Thoracic aorta (tissue), 2 donors: ENCODE measurements at places on chromosomes 12 and 14. TPM values are rescaled to one million over a fixed set of nuclear protein-coding genes. Genes with fewer than 3 reads are reported as not detected.

The RFLNA gene
- 2.0 TPM for total RNA-seq

The COCH gene
- 9.9 TPM for total RNA-seq

The TOMM20L gene
- not detected for total RNA-seq

The LRRK2 gene
- total RNA-seq, result 28.8 TPM

The SAMD15 gene
- 0.14 TPM for total RNA-seq

The NPAS3 gene
- 1.1 TPM for total RNA-seq

The INHBC gene
- not detected for total RNA-seq

The HSP90B1 gene
- 522 TPM for total RNA-seq

GRCh38 chr12:15796493-15797141, 7.4 kb upstream of the EPS8 start:
- no peak for DNase-seq

DNA sequence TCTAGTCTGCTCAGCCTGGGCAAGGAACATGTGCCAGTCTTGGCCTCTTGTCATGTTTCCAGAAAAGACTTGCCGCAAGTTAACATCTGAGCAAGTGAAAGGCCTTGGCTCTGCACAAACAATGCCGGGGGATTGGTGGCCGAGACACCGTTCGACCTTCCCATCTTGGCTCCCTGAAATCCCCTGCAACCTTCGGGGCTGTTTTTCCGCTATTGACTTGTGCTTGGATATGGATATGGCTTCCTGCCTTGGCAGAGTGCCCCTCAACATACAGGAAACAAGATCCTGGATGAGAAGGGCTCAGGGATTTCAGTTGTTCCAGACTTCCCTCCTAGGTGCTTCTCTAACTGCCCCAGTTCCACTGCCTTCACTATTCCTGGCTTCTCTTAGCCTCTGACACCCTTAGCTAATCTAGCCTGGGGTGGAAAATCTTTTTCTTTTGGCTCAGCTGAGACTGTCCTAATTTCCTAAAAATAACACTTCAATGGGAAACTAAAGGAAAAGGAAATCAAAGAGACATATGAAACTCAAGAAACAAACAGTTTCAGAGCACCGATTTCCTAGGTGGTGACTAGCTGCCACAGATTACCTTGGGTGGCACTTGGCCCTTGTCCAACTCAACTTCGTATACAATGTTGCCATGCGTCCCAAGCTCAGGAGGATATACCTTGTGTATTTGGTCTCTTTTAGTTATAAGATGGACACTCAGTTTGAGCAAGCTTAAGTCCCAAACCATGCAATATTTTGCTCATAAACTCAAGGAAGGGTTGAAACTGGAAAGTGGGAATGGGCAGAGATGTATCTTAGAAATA, 33.9 kb downstream of the RDH12 start:
- no peak for DNase-seq

DNA sequence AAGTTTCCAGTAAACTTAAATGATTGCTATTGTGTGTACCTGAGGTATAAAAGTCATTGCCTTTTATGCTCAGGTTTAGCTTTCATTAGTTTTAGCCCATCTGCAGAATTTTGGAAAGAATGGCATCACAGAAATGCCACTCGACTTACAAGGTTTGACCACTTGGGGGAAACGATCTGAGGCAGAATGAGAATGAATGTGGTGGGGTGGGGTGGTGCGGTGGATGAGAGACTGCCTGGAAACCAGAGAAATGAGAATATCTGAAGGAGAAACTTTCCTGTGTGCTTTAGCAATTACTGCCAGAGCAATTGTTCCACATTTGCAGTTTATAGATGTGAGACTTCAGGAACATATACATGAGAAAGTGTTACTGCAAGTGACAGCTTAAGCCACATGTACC, 225.4 kb upstream of the PDE3A start:
- no peak for DNase-seq

DNA sequence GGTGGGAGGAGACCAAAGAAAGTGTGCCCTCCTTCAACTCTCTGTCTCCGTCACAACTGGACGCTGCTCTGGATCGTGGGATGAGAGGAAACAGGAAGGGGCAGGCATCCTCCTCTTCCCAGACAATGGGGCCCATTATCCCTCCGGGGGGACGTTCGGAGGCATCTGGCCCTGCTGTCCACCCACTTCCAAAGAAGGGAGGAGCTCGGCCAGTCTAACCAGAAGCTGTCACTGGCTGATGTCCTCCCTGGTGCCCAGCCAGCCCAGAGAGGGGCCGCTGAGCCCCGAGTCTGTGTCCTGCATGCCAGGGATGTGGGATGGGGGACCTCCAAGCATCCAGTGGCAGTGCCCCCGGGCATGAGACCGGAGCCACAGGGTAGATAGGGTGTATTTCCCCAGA, 39.8 kb upstream of the MEG3 start:
- no peak for DNase-seq

DNA sequence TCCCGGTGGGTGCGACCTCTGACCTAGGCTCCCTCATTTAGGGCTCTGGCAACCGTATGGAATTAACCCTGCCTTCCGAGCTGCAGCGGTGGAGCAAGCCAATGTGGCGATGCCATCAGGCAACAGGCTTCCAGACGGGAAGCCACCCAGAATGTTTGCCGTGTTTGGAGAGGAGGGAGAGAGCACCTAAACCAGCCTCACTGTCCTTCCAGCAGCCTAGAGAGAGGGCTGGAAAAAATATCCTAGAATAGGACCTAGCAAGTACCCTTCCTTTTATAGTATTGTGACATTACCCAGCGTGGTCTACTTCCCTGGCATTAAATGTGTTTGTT, 287 bp upstream of the SLC2A13 start:
- DNase-seq, result peak; percentile 19

GRCh38 chr12:119693511-119693910, 25.6 kb downstream of the PRKAB1 start:
- no peak for DNase-seq

GRCh38 chr12:23534196-23534595, 415.3 kb downstream of the SOX5 start:
- DNase-seq, result no peak

- no peak for DNase-seq
Measured at GRCh38 chr12:16189849-16190248, 87.6 kb downstream of the SLC15A5 start.

- no peak for DNase-seq
Measured at GRCh38 chr12:22879203-22879602, 254.2 kb downstream of the ETNK1 start.

DNA sequence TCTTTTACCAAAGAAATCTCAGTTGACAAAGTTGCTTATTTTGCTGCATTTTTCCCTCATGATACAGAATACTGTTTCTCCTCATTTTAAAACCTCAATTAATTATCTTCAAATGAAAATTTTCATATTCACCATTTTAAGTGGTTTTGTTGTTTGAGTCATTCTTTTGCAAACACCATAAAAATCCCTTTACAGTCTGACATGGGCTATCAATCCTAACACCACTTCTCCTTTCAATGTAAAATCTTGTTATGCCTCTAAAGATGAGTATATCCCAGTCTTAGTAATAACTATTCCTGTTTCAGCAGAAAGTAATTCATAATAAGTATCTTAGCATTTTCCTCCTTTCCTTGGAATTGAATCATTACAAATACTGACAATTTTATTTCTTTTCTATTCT, 192.2 kb downstream of the SYT1 start:
- no peak for DNase-seq

DNA sequence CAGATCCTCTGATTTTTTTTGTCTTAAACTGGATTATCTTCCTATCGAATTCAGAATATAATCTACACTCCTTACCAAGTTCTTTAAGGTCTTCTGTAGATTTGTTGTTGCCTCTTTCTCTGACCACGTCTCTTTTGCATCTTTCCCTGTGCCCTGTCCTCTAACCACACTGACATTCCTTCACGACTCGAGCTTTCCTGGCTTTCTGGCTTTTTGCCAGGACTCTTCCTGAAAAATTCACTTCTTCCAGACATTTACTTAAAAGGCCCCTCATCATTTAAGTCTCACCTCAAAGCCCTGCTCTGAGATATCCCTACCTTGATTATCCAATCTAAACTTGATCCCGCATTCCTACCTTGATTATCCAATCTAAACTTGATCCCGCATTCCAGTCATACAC, 422.3 kb upstream of the DCN start:
- DNase-seq, result no peak

- no peak for DNase-seq
Measured at GRCh38 chr12:104670439-104671408, 214.0 kb downstream of the CHST11 start.

- DNase-seq, result no peak
Measured at GRCh38 chr12:104285740-104286515, 17.6 kb upstream of the EID3 start.

GRCh38 chr14:23376482-23377197, at the start of gene CMTM5:
Gene CMTM5 (plus strand): TSS chr14:23377046. CDS start chr14:23377252, 206 bp downstream.
- DNase-seq, result no peak

DNA sequence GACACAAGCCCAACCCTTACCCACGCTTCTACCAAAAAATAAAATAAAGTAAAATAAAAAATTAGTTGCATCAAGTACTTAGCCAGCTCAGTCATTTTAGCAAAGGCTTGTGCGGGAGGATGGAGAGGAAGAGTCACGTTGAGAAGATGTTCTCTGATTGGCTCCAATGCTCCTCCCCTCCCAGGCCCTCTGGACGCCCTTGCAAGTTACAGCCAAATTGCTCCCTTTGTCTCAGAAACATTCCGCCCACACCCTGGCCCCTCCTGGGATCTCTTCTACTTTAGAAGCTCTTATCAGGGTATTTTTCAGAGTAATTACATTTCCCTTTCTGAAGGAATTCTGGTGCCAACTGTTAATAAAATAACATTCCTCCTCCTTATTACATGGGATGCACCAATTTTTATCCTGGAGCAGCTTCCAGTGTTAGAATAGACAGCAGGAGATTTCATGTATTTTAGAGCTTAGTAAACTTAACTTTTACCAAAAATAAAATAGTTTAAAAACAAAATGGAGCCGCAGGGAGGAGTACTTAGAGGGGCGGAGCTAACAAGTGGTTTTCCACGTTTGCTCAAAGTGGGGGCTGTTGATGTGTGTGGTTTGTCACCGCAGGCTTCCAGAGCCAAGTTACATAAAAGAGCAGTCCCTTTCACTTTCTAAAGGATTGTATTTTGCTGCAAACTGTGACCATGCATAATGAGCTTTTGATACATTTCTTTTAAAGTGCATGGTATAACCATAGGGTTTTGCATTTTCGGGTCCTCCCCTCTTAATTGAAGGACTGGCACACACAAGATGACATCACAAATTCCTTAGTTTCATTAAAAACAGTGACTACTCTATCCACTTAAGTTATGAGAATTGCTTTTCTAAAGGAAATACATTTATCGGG, 71.7 kb upstream of the RAP1B start:
- DNase-seq, result peak; percentile 6

DNA sequence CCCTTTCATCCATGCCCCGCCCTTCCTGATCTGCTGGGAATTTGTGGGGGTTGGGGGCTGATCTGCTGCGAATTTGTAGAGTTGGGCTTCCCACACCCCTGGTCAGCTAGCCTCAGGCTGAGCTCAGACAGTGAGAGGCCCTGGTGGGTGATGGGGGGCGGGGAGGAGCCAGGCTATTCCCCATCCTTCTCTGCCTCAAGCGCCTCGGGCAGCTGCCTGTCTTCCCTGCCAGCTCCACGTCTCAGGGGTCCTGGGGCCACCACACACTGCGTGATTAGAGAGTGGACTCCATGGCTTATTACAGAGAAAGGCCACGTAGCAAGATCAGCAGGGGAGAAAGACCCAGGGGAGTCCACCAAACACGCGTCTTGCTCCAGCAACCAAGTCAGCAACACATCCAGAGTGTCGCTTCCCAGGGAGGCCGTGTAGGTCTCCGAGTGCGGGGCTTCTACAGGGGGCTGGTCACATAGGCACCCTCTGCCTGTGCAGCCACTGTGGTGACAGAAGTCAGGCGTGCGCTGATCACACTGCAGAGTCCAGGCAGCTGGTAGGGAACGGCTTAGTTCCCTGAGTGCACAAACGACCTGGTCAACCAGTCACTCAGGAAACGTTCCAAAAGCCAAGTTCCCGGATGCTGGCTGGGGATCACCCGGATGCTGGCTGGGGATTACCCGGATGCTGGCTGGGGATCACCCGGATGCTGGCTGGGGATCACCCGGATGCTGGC, 254.4 kb upstream of the SFSWAP start:
- no peak for DNase-seq

GRCh38 chr12:105409279-105409678, 78.8 kb downstream of the C12orf75 start:
- DNase-seq, result no peak

GRCh38 chr14:97164021-97164420, 366.8 kb downstream of the VRK1 start:
- DNase-seq, result no peak

- no peak for DNase-seq
Measured at GRCh38 chr12:38984388-38984787, 79.0 kb upstream of the CPNE8 start.

DNA sequence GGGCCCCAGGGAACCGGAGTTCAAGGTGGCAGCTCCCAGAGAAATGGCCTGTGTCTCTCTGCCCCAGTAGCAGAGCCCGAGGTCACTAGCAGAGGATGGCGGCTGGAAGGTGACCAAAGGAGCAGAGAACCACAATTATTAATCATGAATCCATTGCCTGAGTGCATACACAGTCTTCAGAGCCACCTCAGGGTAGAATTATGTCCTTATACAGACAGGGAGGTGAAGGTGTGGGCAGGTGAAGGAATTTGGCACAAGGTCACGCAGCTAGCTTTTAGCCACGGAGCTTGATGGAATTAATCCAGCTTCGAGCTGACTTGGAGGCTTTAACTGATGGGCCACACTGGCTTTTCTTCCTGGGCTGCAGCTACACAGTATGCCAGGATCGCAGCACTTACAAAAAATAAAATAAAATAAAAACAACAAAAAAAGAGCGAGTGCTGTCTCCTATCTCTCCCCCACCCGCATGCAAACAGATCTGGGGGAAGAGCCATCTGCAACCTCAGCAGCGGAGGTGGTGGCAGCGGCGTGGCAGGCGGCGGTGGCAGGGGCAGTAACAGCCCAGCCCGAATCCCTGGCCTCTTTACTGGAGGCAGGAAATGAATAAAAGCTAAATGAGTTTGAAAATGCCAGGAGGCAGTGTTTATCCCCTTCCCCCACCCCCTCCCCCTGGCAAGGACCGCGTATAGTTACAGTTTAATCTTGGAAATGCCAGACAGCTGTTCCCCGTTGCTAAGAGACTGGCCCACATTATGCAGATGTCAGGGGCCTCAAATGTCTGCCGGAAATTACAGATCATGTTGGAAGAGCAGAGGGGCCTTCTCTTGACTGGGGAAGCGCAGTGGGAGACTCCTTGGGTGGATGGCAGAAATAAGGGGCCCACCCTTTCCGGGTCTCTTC, 93.5 kb downstream of the LRRC74A start:
- peak; percentile 24 for DNase-seq

DNA sequence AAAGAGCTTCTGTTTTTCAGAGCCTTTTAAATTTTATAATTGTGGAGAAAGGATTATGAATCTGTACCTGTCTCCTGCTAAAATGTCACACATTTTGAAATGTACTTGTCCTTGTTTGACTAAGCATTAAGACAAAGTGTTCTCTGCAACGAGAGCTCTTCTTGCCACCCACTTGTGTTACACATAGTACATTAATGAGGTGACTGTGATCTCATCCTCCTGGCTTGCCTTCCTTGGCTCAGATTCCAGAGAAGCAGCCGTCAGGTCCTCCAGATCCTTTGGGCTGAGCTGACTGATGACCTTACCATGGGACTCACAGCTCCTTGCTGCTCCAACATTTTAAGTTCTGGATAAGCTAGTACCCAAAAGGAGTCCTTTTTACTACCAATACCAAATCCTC, 81.4 kb downstream of the BBS10 start:
- DNase-seq, result no peak

GRCh38 chr12:62700091-62700880, 233.7 kb downstream of the MON2 start:
- no peak for DNase-seq
